ENCODE measurements at places on chromosomes 6 and 20.

- no peak for DNase-seq
Observed at GRCh38 chr6:111591901-111592461, 13.7 kb downstream of the TRAF3IP2 start.

DNA sequence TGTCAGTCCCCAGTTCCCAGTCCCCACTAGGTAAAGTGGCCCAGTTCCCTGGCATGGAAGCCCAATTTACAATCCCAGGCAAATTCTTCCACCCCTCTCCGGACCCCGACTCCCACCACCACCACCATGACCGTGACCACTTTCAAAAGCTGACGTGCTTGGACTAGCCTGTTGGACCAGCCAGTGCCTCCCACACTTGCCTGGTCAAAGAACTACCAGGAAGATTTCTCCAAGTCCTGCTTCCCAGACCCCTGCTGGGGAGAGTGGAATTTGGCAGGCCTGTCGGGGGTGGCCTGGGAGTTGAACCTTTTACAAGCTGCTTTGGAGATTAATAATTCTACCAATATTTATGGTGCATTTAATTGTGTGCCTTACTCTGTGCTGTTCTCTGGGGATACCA is 1.4 kb upstream of the PTPRT start:
- no peak for DNase-seq

- DNase-seq = no peak
Observed at GRCh38 chr6:125255201-125255600, 46.6 kb downstream of the HDDC2 start.

DNA sequence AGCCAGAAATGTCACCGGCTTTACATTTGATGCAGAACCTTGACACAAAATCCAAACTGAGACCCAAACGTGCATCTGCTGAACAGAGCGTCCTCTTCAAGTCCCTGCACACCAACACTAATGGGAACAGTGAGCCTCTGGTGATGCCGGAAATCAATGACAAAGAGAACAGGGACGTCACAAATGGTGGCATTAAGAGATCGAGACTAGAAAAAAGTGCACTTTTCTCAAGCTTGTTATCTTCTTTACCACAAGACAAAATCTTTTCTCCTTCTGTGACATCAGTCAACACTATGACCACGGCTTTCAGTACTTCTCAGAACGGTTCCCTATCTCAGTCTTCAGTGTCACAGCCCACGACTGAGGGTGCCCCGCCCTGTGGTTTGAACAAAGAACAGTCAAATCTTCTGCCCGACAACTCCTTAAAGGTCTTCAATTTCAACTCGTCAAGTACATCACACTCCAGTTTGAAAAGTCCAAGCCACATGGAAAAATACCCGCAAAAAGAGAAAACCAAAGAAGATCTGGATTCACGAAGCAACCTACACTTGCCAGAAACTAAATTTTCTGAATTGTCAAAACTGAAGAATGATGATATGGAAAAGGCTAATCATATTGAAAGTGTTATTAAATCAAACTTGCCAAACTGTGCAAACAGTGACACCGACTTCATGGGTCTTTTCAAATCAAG is 108.4 kb downstream of the RTN4IP1 start:
- DNase-seq = peak; percentile 69

- DNase-seq = no peak
Observed at GRCh38 chr20:57508381-57508780, 16.6 kb downstream of the CTCFL start.

DNA sequence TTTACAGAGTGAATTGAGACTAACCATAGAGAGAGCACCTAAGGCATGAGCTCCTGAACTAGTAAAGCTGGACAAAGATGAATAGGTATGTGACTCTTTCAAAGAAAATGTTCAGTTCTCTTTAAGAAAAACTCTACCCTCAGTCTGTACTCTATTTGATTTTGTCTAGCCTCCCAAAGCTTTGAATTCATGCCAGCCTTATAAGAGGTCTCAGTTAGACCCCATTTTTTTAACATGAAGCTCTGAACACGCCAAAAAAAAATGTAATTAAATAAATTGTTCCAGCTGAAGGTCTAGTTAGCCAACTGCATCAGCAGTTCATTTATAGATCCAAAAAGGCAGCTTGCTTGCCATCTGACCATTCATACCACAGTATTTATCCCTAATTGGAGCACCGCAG is 71.6 kb downstream of the COL9A1 start:
- no peak for DNase-seq

- DNase-seq = no peak
Observed at GRCh38 chr6:23420659-23421350, 705.2 kb upstream of the NRSN1 start.

DNA sequence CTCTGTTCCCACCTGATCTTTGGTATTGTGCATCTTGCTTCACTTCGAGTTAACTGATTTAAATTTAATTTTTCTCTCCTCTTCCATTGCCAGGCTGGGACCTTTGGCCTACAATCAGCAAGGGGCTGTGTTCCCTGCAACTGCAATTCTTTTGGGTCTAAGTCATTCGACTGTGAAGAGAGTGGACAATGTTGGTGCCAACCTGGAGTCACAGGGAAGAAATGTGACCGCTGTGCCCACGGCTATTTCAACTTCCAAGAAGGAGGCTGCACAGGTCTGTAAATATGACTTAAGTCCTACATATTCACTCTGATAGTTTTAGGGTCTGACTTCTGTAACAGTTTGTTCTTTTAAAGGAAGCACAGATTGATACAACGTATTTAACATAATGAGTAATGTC is 412.4 kb downstream of the ARHGAP18 start:
- DNase-seq = no peak

Measured in stimulated activated CD8-positive, alpha-beta memory T cell treated with anti-CD3 and anti-CD28 coated beads, Interleukin-4, amount 100 ng/mL, for 4 hours (primary cell).